Cortex of kidney (tissue), 1 donor: ENCODE measurements at places on chromosomes 6 and 20.

DNA sequence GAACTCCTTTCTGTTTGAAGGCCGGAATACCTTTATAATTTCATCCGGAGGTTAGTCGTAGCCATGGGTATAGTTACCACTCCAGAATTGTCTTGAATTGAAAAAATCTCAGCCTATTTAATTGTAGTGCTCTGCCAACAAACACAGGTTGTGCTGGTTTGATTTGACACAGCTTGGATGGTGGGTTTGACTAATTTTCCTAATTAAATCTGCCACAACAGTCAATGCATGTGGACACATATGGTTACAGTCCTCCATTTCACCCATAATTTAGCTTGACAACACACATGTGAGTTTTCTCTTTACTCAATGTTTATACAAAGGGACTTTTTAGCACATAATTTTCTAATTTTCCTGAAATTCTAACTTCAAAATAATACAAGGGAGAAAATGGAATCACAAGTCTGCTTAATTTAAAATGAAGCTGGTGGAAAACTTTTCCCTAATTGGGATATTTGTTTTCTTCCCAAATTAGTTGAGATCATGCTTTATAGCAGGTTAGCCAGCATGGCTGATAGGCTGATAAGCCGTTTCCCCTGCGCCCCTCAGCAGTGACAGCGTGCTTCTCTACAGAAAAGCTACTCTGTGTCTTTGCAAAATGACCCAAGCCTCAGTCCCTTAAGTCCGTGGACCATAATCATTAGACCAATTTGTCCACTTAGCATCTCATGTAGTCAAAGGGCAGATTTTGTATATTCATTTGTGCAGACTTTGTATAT, 463.5 kb upstream of the FLRT3 start:
- DNase-seq = no peak

DNA sequence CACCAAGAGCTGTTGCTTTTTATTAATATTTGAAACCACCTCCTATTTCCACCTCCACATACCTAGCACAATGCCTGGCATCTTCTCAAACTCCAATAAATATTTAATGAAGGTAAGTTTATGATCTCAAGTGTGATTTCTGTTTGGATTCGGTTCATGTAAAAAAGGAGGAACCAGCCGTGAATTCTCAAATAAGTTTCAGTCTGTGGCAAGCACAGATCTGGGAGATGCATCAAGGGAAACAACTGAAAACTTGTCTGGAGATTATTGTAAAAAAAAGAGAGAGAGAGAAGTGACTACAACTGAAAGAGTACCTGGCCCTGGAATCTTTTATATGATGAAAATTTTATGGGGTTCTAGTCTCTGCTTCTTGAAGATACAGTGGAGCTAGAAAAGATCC, 52.8 kb upstream of the PNRC1 start:
- no peak for DNase-seq

DNA sequence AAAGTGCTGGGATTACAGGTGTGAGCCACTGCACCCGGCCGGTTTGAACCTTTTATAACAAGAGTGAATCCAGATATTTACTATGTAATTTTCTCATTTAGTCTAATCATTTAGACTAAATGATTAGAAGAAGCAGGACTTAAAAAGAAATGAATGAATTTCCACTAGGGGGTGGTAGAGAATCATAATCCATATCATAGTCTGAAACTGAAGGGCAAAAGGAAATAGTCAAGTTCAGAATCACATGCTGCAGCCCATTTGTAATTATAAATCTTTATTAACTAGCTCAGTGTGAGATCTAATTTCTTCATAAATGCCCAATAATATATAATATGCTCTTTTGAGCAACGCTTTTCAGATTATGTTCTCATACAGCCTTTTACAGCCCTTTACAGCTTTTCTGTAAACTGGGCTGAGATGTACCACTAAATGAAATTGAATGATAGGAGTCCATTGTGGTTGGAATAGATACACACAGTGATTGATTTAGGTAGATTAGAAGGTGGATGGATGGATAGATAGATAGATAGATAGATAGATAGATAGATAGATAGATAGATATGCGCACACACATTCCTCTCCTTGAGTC, 31.8 kb downstream of the PSMB9 start:
- no peak for DNase-seq

DNA sequence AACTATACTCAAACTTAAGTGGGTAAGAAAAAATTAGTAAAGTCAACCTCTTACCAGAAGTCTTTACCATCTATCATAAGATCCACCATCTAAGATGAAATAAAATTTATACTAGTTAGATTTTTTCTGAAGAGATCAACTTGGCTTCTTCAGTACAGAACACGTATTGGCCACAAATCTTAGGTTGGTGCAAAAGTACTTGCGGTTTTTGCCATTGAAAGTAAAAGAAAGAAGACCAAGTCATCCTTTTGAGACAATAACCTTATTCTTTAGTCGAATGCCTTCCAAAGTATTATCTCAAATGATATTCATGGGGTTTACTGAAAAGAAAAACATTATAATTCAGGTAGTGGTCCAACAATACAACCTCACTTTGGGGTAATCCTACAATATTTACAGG, 292.6 kb upstream of the PTCHD4 start:
- no peak for DNase-seq

- DNase-seq = no peak
Measured at GRCh38 chr6:1436334-1437306, 47.2 kb downstream of the FOXF2 start.

- DNase-seq = no peak
Measured at GRCh38 chr6:84417260-84417659, 189.8 kb upstream of the CEP162 start.

- DNase-seq = no peak
Measured at GRCh38 chr6:55023230-55023629, 151.1 kb upstream of the HCRTR2 start.

GRCh38 chr6:129633529-129633928, 76.4 kb downstream of the ARHGAP18 start:
- no peak for DNase-seq

DNA sequence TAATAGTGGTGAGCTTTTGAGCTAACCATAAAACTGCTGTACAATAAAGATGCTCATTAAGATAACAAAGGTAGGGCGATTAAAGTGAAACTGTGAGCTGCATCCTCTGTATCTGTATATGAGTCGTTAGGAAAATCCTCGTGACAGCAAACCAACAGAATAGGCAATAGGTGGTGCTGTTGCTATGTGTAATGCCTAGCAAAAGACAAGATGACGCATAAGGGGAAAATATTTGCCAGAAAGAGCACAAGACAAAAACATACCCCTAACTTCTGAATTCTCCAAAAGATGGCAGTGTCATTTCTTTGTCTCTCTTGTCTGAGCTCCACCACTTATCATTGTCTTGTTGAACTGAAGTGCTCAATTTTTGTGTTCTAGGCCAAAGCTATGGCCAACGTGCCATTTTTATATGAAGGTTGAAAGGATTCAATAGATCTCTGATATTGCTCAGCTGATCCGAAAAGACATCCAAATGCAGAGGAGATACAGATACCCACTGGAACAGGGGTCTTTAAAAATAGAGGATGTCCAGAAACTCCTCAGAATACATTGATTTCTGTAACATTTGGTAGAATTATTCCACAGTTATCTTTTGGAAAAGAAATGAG, 56.3 kb upstream of the ANKEF1 start:
- no peak for DNase-seq

DNA sequence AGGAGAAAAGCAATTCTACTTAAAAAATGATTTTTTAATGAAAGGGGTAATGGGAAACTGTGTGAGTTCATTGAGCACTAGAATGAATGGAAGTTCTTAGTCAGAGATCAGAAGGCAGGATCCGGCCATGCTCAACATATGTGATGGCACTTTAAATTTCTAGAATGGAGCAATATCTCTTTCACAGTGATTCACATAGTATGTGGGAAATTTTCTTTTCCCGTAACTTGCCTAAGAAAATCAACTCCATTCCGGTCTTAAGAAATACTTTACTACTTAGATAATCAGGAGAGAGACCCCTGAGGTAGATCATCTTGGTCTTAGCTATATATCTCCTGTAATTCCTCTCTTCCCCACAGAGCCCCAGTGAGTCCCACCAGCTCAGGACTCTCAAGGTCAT, 131.8 kb downstream of the SCML4 start:
- DNase-seq = no peak

DNA sequence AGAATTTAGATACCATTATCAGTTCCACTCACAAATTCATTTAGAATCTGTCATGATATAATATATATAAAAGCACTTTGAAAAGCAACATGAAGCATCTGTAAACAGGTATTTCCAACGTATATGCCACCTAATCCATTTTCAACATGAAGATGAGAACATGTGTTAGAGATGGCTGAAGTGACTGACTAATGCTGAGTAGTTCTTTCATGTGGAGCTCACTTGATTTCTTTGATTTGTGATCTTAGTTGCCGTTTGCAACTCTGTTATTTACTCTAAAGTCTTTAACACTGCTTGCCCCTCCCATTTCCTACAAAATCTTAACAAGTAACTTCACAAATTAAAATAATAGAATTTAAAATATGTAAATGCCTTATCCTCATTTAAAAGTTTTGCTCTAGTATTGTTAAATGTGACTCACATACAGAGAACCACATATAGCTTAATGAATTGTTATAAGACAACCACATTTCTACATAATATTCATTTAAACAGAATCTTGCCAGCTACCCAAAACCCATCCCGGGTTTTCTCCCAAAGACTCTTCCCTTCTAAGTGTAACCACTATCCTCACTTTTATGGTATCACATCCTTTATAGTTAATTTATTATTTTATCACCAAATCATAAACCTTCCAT, 78.3 kb downstream of the ME1 start:
- no peak for DNase-seq

DNA sequence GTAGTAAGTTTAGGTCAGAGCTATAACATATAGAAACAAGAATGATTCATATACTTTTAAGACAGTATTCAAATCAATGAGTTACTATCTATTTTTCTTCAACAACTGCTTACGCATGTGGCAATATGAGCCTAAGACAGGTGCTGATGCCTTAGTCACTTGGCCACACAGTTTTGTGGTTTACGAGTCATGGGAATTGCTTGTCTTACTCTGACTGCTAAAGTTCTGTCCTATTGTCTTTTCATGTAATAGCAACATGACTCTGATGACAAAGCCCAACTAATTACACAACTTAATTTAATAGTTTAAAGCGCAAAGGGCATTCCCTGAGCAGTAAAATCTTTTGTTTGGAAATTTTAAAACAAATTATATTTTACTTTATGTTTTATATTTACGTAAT, 159.3 kb upstream of the CENPW start:
- no peak for DNase-seq

DNA sequence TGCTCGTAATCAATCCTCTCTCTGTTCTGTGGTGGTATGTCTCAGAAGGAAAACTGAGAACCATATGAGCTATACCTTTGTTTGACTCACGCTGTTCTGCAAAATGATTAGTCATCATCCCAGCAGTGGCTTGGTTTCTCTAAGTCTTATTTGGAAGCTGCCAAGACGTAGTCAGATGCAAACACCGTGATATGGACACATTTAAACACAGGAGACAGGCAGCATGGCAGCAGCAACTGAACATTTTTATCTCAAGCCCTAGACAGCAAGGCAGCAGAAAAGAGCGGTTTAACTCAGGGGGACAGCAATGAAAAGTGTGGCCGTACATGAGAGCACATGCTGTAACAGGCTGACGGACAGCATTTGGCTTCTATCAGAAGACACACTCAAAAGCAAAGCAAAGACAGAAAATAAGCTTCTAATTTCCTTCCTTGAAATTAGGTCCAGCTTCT, 1295.1 kb downstream of the EPHA7 start:
- no peak for DNase-seq
